ENCODE measurements at places on chromosomes 16 and 17.

DNA sequence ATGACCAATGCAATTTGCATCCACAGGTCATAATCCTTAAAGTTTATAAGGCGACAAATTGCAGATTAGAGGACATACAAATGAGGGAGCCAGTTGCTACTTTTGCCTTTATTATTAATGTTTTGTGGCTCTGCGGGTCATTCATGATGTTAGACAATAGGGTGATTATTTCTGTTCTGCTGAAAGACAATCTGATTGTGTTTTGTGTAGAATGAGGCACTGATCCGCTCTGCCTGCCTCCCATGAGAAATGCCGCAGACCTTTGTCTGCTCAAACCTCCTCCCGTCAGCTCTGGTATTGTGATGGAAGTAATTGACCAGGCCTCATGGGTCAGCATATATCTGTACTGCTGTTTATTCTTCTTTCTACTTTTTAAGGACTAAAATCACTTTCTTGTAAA is 224.9 kb downstream of the PRKCA start:
- DNase-seq = no peak

- DNase-seq = no peak
Observed at GRCh38 chr16:74611721-74612120, 4.8 kb upstream of the GLG1 start.

DNA sequence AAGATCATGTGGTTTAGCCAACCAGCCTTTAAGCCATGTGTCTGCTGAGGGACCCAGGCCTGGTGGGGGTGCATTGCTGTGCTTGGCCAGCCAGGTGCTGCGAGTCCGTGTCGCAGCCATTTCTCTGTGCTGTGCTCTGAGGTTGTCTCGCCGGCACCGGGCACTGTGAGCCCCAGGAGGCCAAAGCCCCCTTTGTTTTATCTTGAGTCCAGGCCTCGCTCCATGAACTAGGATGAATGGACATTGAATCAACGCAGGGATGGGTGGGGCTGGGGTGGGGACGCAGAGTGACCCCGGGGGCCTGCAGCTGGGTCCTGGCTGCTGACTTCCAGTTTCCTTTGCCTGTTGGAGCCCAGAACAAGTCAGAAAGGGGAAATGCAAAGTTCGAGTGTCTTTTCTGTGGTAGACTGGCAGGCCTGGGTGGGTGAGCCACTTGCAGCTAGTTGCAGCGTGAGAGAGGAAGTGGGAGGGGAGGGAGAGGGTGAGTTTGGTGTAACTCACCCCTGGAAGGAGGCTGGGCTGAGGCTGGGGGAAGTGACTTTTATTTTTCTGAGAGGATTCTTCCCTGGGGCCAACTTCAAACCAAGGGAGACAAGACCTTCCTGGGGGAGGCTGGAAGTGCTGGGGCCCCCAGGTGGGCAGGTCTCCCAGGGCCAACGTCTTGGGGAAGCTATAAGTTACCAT is 324.7 kb downstream of the SEC14L1 start:
- no peak for DNase-seq

GRCh38 chr16:73558219-73558618 is 510.3 kb upstream of the ZFHX3 start:
- DNase-seq = no peak

DNA sequence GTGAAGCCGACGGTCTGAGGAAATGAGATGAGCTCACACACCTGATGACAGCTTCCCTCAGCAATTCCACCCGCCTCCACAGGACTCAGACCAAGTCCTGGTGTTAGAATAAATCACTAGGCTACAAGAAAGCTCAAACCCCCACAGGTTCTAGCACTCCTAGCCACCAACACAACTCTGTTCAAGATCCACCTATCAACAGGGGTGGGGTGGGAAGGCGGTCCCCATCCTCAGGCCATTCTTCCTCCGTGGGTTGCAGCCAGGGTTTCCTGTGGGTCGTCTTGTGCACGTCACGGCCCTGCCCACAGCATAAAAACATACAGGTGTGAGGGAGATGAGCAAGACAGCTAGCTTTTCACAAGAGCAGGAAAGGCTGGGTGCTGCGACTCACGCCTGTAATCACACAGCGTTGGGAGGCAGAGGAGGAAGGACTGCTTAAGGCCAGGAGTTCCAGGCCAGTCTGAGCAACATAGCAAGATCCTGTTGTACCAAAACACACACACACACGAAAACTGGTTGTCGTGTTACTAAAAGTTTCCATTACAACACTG is 81.1 kb downstream of the ANKRD11 start:
- DNase-seq = no peak
